ENCODE measurements at places on chromosomes 5 and 9. TPM values are rescaled to one million over a fixed set of nuclear protein-coding genes. Genes with fewer than 3 reads are reported as not detected.

GRCh38 chr5:175325681-175326080 is 118.3 kb downstream of the DRD1 start:
- DNase-seq, result no peak

GRCh38 chr5:115644046-115644445 is 18.2 kb upstream of the TMED7 start:
- DNase-seq, result no peak

Gene TMEFF1
- total RNA-seq, result 0.13 TPM

Gene APBA1
- 2.4 TPM for total RNA-seq

DNA sequence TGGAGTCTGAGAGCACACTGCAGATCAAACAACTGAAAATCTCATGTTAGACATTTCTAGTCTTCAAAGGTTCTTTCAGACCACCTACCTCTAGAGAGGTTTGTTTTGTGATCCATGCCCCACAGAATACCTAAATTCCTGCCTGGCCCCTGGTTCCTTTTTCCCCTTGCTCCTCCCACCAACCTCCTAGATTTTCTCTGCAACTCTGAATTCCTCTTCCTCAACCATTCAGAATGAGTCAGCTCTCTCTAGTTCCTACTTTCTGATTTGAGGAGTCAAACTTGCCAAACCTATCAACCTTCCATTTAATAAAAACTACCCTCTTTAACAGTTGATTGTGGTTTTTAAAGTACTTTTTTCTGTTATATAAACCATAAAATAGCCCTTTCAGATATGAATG is 83.2 kb upstream of the ZNF462 start:
- no peak for DNase-seq

DNA sequence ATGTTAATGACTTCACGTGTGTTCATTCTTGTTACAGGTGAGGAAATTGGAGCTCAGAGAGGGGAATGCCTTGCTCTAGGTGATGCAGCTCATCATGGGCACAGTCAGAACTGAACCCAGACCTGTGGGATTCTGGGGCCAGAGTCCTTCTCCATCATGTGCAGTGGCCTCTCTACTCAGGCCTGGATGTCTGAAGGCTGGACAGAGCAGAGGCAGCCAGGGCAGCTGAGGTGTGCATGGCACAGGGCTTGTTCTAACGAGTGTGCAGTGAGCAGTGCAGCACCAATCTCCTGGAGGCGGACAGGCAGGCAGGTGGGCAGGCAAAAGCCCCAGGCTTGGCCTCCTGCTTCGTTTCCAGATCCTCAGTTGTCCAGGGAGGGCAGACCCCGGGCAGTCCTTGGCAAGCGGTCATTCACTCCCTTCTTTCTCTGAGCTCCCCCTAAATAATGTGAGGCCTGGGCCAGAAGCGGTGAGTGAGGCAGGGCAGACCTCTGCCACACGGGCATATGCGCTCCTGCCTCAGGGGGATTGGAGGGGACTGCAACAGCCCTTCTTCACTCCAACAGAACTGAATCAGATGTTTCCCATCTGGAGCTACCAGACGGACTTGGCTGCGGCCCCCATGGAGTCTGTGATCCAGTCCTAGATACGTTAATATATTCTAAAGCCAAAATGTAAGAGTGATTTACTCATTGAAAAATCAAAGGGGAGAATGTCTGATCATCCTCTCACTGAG is 68.7 kb upstream of the FSTL4 start:
- no peak for DNase-seq

DNA sequence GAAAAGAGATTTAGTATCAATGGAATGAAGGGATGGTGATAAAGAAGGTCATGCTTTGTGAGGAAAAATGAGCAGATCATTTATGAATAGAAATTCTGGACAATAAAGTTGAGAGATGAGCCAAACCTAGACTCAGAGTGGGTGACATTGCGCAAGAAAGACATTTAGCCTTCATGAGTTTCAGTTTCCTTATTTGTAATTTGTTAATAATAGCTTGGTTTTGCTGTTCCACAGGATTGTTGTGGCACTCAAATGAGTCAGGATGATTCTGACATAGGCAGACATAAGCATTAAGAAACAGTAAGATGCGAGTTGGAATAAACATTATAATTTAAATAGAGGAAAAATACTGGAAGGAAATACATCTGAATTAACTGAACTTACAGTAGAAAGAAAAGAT is 34.8 kb downstream of the ITGA2 start:
- no peak for DNase-seq

DNA sequence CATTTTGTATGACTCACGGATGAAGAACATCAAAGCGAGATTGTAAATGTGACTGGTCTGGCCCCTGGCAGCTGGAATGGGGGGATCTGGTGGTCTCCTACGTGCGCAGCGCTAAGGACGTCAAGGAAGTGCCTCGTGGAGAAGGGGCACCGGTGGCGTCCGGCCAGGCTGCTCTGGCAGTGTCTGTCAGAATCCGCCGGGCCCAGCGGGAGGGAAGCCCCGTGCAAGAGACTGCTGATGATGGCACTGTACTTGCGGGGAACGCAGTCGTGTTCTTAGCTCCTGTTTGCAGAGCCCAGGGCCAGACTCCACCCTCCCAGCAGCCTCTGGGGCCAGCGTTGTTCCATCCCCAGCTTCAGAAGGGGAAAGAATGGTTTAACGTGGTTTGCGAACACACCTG is 75.5 kb downstream of the COL5A1 start:
- no peak for DNase-seq

Gene SH2D3C
- total RNA-seq, result 30.0 TPM
